ENCODE measurements at places on chromosomes 1 and 21. TPM values are rescaled to one million over a fixed set of nuclear protein-coding genes. Genes with fewer than 3 reads are reported as not detected.
A peak's percentile ranks its signal among the peaks of the same experiment; 100 is the strongest.

CNKSR1 gene
- total RNA-seq = 5.9 TPM

IFI44L gene
- total RNA-seq = 16.4 TPM

ITGB2 gene
- total RNA-seq = 169 TPM

TNNI3K gene
- total RNA-seq = 1.3 TPM

NFASC gene
- total RNA-seq = under 0.01 TPM

SMCP gene
- total RNA-seq = not detected

DNA sequence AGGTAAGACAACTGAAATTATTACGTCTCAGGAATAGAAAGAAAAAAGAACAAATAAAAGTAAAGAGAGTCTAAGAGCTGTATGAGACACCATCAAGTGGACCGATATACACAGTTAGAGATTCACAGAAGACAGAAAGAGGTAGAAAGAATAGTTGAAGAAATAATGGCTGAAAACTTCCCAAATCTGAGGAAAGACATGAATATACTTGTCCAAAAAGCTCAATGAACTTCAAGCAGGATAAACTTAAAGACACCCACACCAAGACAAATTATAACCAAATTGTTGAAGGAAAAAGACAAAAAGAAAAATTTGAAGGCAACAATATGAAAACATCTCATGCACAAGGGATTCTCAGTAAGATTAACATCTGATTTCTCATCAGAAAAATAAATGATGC is 19.6 kb upstream of the WNT3A start:
- DNase-seq = no peak

GRCh38 chr1:38563942-38564735 is 295.4 kb downstream of the RRAGC start:
- no peak for DNase-seq

DNA sequence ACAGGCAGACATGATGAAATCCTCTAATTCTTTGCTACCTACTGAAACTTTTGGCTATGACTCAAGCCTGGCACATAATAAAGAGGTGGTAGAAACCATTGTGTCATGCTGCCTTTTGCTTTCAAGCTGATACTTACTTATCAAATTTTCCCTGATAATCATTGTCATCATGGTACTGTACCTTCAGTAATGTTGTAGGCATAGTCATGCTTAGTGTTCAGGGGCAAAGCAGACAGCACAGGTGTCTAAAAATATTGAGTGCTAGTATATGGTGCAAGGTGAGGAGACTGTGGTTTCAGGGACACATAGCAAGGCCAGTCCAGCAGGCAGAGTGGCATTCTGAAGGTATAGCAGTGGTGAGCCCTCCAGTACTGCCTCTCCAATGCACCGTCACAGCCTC is 226.9 kb upstream of the DEPDC1 start:
- no peak for DNase-seq

- peak; percentile 89 for DNase-seq
Measured at GRCh38 chr1:113871597-113872113, at the start of gene PTPN22. Gene PTPN22, minus strand, starts transcription at chr1:113871712.

DNA sequence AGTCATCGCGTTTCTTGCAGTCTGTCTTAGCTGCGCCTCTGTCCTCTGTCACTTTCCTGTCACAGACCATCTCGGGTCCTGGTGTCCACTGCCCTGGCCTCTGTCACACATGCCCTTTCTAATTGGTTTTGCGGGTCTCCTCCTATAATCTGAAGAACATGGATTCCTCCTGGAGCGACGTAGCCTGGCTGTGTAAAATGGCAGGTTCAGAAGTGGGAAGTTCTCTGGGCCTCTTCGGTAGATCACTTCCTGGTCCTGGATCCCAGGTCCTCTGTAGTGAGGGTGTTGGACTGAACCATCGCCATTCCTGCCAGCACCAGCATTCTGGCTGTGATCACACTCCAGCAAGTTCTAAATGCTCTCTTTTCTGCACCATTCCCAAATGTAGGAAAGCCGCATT is 857 bp downstream of the FAM3B start:
- DNase-seq = no peak

DNA sequence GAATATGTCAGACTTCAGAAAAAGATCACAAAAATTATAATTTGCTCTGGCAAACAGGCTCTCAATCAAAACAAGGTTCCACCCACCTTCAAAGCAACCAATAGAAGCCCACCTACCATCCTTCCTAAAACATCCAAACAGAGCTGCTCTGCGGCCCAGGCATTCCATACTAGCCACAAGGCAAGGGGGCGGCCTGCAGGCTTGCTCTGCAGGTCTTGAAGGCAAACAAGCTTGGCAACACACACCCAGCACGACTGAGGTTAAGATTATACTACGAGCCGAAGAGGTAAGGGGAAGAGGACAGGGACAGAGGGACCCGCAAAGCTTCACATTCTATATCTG is 207.3 kb downstream of the SLC45A1 start:
- peak; percentile 47 for DNase-seq

- no peak for DNase-seq
Measured at GRCh38 chr1:44089371-44090048, 29.1 kb upstream of the KLF17 start.

GRCh38 chr1:84406346-84406861 is 8.1 kb downstream of the DNASE2B start:
- DNase-seq = no peak

DNA sequence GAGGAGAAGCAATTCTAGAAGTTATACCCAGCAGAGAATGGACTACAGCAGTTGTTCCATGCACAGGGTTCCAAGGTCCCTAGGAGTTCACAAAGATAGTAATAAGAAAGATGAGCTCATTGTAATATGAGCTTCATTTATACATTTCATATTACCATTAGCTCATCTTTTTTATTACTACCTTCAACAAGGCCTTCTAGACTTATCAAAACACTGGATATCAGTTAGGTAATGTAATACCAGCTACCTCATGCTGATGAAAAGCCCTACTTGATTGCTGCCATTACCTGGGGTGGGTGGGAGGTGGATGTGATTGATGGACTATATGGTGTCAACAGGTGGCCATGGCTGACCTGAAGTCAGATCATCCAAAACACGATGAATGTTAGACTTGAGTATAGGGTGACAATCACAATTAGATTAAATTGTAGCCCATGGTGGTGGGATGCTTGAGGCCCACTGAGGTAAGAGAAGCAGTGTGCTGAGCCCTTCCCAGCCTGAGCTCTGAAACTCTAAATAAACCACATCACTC is 34.1 kb downstream of the SPATA46 start:
- DNase-seq = no peak

DNA sequence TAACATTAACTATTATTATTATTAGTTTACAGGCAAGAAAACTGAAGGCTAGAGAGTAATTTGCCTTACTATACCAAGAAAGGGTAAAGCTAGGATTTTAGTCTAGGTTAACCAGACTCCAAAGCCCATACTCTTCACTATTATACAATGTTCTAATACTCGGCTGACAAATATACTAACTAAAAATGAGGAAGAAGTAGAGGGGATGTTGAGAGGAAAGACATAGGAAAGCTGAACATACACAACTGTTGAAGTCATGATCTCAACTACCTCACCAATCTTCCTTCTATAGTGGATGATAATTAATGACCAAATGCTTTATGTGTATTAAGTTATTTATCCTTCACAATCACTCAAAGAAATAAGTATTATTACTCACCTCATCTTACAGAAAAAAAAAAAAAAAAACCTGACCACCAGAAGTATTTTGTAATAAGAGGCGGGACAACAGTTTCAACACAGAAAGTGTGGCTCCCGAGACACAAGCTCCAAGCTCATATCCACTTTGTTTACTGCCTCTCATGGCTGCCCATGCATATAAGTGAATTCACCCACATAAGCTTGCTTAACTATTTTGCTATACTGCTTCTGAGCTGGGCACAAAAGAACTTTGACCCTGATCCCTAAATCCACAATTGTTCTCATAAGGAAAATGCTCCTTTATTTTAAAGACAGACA is 78.0 kb downstream of the USP1 start:
- no peak for DNase-seq

DNA sequence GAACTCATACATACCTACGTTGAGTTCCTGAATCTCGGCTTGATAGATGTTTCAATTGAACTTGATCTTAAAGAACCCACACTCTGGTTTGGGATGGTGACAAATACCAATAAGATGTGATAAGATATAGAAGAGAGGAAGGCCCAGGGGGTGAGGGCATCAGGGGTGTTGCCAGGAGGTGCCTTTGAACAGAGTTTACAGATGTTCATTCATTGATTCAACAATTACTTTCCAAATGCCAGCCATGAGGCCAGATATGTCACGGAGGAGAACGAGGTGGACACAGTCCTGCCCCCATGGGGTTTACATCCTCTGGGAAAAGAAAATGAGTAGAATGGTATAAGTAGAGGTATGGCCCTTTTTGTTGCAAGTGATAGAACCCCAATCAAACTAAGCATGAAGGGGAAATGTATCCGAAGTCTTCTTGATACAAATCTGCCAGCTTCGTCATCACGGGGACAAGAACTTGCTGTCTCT is 659 bp downstream of the LRRC71 start:
- DNase-seq = no peak
